ENCODE measurements at places on chromosomes 13 and 19.
A peak's percentile ranks its signal among the peaks of the same experiment; 100 is the strongest.

- DNase-seq: no peak
Observed at GRCh38 chr13:98822225-98822606, 69.7 kb upstream of the SLC15A1 start.

DNA sequence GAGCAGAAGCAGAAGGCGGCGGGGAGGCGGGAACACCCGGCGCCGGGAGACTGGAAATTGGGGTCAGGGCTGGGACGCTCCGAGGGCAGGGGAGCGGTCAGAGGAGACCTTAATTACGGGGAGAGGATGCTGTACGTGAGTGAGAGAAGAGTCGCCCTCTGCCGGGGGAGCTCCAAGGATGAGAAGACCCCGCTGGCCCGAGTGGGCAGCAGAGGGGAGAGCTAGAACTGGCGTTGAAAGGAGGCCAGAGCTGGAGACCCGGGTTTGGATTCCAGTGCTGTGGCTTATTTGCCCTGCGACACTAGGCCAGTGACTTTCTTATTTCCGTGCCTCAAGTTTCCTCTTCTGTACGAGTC is 536 bp downstream of the FAM32A start:
- DNase-seq: peak; percentile 35

GRCh38 chr13:34352958-34353357 is 535.0 kb downstream of the RFC3 start:
- no peak for DNase-seq

- peak; percentile 13 for DNase-seq
Observed at GRCh38 chr13:26784704-26785639, 24.4 kb upstream of the GPR12 start.
